ENCODE measurements at places on chromosomes 1 and 21.

DNA sequence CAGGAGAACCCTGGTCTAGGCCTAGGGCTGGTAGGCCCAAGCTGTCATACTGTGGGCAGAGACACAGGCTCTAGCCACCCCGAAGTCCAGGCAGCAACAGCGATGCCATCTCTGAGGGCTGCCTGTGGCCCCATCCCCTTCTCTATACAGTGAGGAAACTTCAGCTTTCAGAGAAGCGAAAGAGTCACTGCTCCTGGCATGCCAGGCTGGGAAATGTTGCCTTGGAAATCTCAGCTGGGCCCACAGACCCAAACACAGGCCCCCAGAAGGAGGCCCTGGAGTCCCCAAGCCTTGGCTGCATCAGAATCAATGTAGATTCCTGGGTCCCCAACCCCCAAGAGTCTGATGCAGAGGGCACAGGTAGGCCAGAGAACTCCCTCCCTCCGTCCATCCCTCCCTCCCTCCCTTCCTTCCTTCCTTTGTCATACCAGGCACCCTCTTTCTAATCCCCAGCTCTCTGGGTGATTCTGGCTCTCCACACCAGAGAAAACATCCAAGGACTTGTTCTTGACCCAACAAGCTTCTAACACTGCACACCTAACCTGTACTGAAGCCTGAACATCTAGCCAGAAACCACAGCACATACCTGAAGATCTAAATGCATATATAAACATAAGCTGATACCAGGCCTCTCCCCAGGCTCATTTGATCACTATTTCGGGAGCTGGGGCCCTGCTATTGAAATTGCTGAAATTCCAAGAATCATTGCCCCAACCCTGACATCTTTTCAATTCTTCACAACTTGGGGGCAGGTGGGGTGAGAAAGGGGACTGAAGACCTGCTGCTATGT, 143.2 kb upstream of the EDN2 start:
- DNase-seq: no peak

- no peak for DNase-seq
Observed at GRCh38 chr1:235009561-235010306, 118.9 kb downstream of the TOMM20 start.

DNA sequence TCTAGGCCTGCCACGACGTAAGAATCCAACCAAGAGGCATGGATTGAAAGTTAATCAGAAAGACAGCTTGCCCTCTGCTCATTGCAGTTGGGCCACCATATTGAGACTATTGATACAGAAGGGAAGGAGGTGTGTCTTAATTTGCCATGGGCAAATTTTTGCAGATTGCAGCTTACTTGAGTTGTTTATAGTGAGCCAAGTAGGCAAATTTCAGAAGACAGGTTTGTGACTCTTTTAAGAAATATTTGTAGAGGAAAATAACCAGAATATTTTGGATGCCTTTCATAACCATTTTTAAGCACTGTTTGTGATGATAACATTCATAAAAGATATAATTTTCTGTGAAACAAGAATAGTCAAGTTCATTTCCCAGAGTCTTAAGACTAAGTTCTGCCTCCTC, 74.1 kb downstream of the PRDM2 start:
- DNase-seq: no peak

DNA sequence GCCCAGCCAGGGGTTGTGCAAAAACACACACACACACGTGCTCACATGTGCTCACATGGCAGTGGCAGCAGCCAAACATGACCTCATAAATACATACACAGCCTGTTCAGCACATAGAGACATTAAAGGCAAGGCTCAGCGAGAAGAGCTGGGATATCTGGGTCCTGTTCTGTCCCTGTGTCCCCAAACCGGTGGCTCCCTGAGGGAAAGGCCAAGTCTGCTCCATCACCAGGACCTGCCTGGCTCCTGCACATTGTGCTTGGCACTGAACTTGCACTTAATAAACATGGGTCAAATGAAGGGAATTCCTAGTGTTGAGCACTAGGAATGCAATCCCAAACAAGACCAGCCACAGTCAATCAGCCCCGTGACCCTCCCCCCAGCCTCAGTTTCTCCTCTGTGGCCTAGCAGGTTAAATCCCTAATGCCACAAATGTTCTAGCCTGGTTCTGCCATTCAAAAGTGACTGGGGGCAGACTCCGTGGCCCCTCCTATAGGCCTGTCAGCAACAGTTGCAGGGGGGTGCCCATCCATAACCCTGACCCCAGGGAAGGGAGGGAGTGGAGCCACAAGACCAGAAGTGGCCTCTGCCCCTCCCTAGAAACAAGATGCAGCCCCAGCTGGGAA, 160.9 kb upstream of the VAMP3 start:
- DNase-seq: no peak

DNA sequence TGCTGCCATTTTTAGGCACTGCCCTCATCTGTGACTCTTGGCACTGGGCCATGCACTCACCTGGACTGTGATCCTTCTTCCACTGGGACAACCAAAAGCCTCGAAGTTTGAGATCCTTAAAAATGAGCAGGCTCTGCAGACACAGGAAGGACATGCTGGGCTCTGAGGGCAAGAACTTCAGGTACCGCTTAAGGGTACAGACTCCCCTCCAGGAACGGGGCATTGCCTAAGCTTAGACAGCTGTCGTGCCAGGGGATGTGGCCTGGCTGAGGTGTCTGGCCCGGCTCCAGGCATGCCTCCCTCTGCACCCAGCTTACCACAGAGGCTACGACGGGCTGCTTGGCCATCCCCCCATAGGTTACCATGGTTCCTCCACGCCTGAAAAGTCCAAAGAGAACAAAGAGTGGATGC, 14.2 kb upstream of the SRSF4 start:
- no peak for DNase-seq

- no peak for DNase-seq
Observed at GRCh38 chr21:32834211-32834915, 62.8 kb upstream of the PAXBP1 start.

DNA sequence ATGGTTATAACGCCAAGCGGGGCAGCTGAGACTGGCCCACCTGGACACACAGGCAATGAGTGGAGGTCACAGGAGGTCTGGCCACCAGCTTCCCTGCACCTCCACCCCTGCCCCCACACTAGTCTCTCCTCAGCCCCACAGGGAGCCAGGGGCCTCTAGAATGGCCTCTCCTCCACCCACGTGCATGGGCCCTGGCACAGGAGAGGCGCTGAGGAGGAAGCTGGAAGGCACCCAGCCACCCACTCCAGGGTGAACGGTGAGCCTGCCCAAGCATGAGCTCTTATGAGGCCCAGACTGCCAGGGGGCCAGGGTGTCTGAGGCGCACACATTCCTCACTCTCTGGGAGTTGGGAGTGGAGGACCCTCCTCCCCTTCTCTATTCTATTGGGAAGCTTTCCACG, 22.2 kb downstream of the LRP8 start:
- no peak for DNase-seq

DNA sequence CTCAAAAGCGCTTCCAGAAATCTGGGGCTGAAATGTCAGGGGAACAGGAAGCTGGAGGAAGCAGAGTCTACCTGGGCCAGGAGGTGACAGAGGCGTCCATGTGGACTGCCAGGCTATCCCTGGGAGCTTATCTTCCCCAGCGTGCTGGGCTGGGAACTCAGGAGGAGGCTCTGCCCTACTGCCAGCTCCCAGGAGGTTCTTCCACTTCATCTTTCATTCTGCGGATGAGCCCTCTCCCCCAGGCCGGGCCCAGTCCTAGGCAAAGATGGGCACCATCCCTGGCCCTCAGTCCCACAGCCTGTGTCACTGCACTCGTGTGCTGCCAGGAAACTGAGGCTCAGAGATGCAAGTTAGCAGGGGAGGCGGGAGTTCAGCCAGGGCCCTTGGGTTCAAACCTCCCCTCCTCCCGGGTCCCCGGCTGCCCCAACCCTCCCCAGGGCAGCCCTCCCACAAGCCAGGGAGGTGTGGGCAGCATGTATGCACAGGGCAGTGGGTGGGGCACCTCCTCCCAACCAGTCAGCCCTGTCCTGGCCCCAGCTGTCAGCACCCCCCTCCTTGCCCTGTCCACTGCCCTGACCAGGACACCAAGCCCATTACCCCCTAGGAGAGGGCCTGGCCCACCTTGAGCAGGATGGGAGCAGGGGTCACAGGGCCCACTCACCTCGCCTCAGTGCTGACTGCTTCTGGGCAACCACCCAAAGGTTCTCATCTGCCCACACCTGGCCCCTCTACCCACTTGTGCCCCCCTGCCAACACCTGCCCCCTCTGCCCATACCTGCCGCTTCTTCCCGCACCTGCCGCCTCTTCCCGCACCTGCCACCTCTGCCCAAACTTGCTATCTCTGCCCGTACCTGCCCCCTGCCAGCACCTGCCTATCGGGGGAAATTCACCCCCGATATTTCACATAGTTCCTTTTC, 226.0 kb downstream of the NPHP4 start:
- no peak for DNase-seq

DNA sequence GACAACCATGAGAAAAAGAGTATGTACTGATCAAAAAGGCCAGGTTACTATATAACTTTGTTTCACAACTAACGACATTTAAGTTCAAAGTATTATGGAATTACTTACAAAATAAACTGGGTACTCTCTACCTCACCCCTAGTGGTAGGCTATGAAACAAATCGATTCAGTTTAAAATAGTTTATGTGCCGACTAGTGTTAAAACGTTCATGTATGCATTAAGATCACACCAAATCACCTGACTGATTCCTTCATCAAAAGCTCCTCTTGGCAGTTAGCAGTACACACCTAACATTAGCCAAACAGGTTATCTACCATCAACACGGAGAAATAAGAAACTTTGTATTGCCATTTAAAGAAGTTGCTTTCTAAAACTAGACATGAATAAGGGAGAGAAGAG, 137.1 kb downstream of the AKT3 start:
- DNase-seq: no peak

GRCh38 chr1:82759035-82759434, 958.3 kb downstream of the ADGRL2 start:
- DNase-seq: no peak

- no peak for DNase-seq
Observed at GRCh38 chr1:227449741-227450441, 113.5 kb upstream of the ZNF678 start.
